GM12878 (cell line): ENCODE measurements at places on chromosomes 12 and 14. TPM values are rescaled to one million over a fixed set of nuclear protein-coding genes. Genes with fewer than 3 reads are reported as not detected.

ZC2HC1C gene
- total RNA-seq, result 1.1 and 1.7 TPM in 2 replicates

TAS2R43 gene
- 0.45 and 0.80 TPM in 2 replicates for total RNA-seq

SERPINA9 gene
- total RNA-seq, result not detected in 2 replicates

PLEKHH1 gene
- 0.95 and 1.4 TPM in 2 replicates for total RNA-seq

NDUFA12 gene
- 140 and 141 TPM in 2 replicates for total RNA-seq

RNASE4 gene
- total RNA-seq, result 0.29 and 1.1 TPM in 2 replicates

EXOC3L4 gene
- not detected in 2 replicates for total RNA-seq

AQP2 gene
- not detected in 2 replicates for total RNA-seq

E2F7 gene
- 26.1 and 29.7 TPM in 2 replicates for total RNA-seq

SERPINA12 gene
- not detected in 2 replicates for total RNA-seq

NANOG gene
- total RNA-seq, result 0.29 and 0.51 TPM in 2 replicates

DDN gene
- 11.5 and 13.4 TPM in 2 replicates for total RNA-seq

RERG gene
- total RNA-seq, result not detected in 2 replicates

HNF1A gene
- total RNA-seq, result 0.10 TPM in 1 of 2 replicates, not detected in the other

SDR9C7 gene
- not detected in 2 replicates for total RNA-seq

ADGRD1 gene
- 0.82 and 1.3 TPM in 2 replicates for total RNA-seq

SLC41A2 gene
- 18.5 and 19.0 TPM in 2 replicates for total RNA-seq

KRT74 gene
- not detected in 2 replicates for total RNA-seq

FGD4 gene
- total RNA-seq, result 0.05 and 0.18 TPM in 2 replicates

LRRC10 gene
- not detected in 2 replicates for total RNA-seq

NDRG2 gene
- total RNA-seq, result 0.49 and 0.56 TPM in 2 replicates

ARMH4 gene
- not detected in 2 replicates for total RNA-seq

LGALS3 gene
- total RNA-seq, result 13.6 and 16.1 TPM in 2 replicates

CPNE6 gene
- total RNA-seq, result 0.13 and 0.18 TPM in 2 replicates

NKX2-1 gene
- total RNA-seq, result not detected in 2 replicates

AQP6 gene
- not detected in 2 replicates for total RNA-seq

PABPN1 gene
- 189 and 206 TPM in 2 replicates for total RNA-seq

NFE2 gene
- total RNA-seq, result 0.28 TPM in 1 of 2 replicates, not detected in the other

KERA gene
- not detected in 2 replicates for total RNA-seq

OR6C2 gene
- total RNA-seq, result not detected in 2 replicates

CLEC4C gene
- 3.7 and 3.8 TPM in 2 replicates for total RNA-seq

GNB3 gene
- 0.16 and 0.46 TPM in 2 replicates for total RNA-seq

TMEM119 gene
- total RNA-seq, result 0.44 TPM in 1 of 2 replicates, not detected in the other

ADCY6 gene
- 0.36 and 0.61 TPM in 2 replicates for total RNA-seq

DTX1 gene
- 2.3 and 2.8 TPM in 2 replicates for total RNA-seq

RND1 gene
- total RNA-seq, result 3.8 and 4.2 TPM in 2 replicates

DHRS2 gene
- 0.49 and 0.58 TPM in 2 replicates for total RNA-seq

CYP46A1 gene
- not detected in 2 replicates for total RNA-seq

RPS6KA5 gene
- 4.6 and 4.8 TPM in 2 replicates for total RNA-seq

EDDM3A gene
- not detected in 2 replicates for total RNA-seq

NEDD1 gene
- 27.2 and 28.9 TPM in 2 replicates for total RNA-seq

PHLDA1 gene
- 2.5 and 2.7 TPM in 2 replicates for total RNA-seq

PTPRO gene
- total RNA-seq, result 2.4 and 4.3 TPM in 2 replicates

RBP5 gene
- not detected in 2 replicates for total RNA-seq

BCL11B gene
- 5.3 and 5.5 TPM in 2 replicates for total RNA-seq

ACOT6 gene
- total RNA-seq, result not detected in 2 replicates

CFAP251 gene
- total RNA-seq, result 0.85 and 0.97 TPM in 2 replicates
